ENCODE measurements at places on chromosomes 4 and X. TPM values are rescaled to one million over a fixed set of nuclear protein-coding genes. Genes with fewer than 3 reads are reported as not detected.

The GUCY2F gene
- 0.23 TPM for total RNA-seq

The SUPT20HL1 gene
- not detected for total RNA-seq

The TEX13D gene
- not detected for total RNA-seq

The ATP6AP1 gene
- 83.0 TPM for total RNA-seq

The ZMAT1 gene
- total RNA-seq, result 8.5 TPM

The GABRG1 gene
- total RNA-seq, result 90.7 TPM

The UGT2B15 gene
- total RNA-seq, result not detected

The MID1 gene
- 11.5 TPM for total RNA-seq

The PHKA2 gene
- 19.6 TPM for total RNA-seq

The ARHGEF6 gene
- 26.8 TPM for total RNA-seq

The SERPINA7 gene
- not detected for total RNA-seq

The GPR119 gene
- not detected for total RNA-seq

The RAI2 gene
- total RNA-seq, result 2.8 TPM

The PLXNA3 gene
- 20.5 TPM for total RNA-seq

The VCX3B gene
- total RNA-seq, result not detected

The TMSB15B gene
- total RNA-seq, result 22.4 TPM

The SSX3 gene
- not detected for total RNA-seq

The CFAP99 gene
- 0.69 TPM for total RNA-seq

The BEX1 gene
- total RNA-seq, result 172 TPM

The ETDA gene
- total RNA-seq, result not detected

The CCSER1 gene
- total RNA-seq, result 155 TPM

The DGKQ gene
- total RNA-seq, result 10.4 TPM

The MAGEB17 gene
- not detected for total RNA-seq

The PDZD4 gene
- total RNA-seq, result 125 TPM

The DDX53 gene
- not detected for total RNA-seq

The MAGEB2 gene
- not detected for total RNA-seq

The SH3D19 gene
- 19.4 TPM for total RNA-seq

The GUCY1B1 gene
- total RNA-seq, result 115 TPM

The GC gene
- not detected for total RNA-seq

The PFKFB1 gene
- 0.23 TPM for total RNA-seq

The GLUD2 gene
- 3.2 TPM for total RNA-seq

The CT45A10 gene
- total RNA-seq, result not detected

The PNMA5 gene
- total RNA-seq, result 9.7 TPM

The FOXP3 gene
- not detected for total RNA-seq

The SLC34A2 gene
- total RNA-seq, result 0.23 TPM

The ZFP92 gene
- 1.2 TPM for total RNA-seq

The FAAH2 gene
- total RNA-seq, result 6.2 TPM

The SPACA5 gene
- total RNA-seq, result not detected

The IL13RA1 gene
- 9.5 TPM for total RNA-seq

The YY2 gene
- total RNA-seq, result 1.4 TPM

The HCFC1 gene
- 15.2 TPM for total RNA-seq

The DTHD1 gene
- 7.4 TPM for total RNA-seq

The MAGEA11 gene
- total RNA-seq, result not detected

The LPAR4 gene
- total RNA-seq, result 6.0 TPM

The USP17L11 gene
- total RNA-seq, result not detected
